ENCODE measurements at places on chromosomes 2 and 18. TPM values are rescaled to one million over a fixed set of nuclear protein-coding genes. Genes with fewer than 3 reads are reported as not detected.

GRCh38 chr2:111117598-111118480, 2.9 kb upstream of the BCL2L11 start:
- peak; percentile 35 for DNase-seq
- H3K4me3 ChIP-seq, result peak overlapping the region; percentile 37
- H3K4me1 ChIP-seq, result peaks cover 48% of the 10 kb centered on the region
- H3K27me3 ChIP-seq, result peaks cover 72% of the 10 kb centered on the region
- peak overlapping the region; percentile 15 for H3K27ac ChIP-seq
- H3K36me3 ChIP-seq, result no peaks in the 10 kb centered on the region

- no peak for DNase-seq
- H3K27ac ChIP-seq, result no peak overlapping the region
- no peaks in the 10 kb centered on the region for H3K27me3 ChIP-seq
Measured at GRCh38 chr2:109160714-109161440, 31.9 kb downstream of the SH3RF3 start.

Gene SERPINB10
- not detected for total RNA-seq

Gene CYP26B1
- total RNA-seq, result not detected

Gene SERPINB5
- total RNA-seq, result 3.9 TPM
